ENCODE measurements at places on chromosomes 12 and 14.

DNA sequence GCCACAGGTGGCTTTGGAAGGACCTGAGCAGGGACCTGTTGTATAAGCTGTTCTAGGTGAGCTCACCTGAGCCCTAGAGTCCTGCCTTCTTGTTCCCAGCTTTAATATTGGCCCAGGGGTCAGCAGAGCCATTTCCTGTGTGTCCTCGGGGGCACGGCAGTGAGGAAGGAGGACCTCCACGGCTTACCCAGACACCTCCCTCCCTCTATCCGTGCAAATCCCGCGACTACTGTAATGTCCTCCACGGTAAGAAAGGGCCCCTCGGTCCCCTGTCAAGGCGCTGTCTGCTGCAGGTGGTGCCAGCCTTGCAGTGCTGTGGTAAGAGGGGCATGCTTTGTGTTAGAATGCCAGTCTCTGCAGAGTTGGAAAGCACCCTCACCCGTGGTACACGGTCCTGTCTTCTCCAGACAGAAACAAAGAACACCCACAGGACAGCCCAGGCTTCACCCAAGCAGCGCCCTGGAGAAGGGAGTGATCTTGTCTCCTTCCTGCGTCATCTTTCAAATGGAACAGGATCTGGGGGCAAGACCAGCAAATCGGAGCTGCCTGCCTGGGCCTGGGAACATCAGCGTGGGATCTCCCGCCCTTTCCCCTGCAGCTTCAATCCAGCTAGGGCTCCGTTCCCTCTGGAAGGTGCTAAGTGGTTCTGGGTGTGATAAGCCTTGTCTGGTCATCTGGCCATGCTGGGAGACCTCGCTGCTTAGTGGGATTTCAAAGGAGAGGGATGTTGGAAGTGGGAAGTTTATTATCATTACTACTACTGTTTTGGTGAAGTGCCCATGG is 20.2 kb upstream of the FZD10 start:
- DNase-seq = no peak

- DNase-seq = no peak
These were observed 8.2 kb downstream of the KCNA5 start for GRCh38 chr12:5051913-5052312.

GRCh38 chr14:20734430-20734806 is 11.3 kb upstream of the EDDM3A start:
- no peak for DNase-seq

GRCh38 chr12:54868690-54869089 is 14.4 kb downstream of the MUCL1 start:
- no peak for DNase-seq

DNA sequence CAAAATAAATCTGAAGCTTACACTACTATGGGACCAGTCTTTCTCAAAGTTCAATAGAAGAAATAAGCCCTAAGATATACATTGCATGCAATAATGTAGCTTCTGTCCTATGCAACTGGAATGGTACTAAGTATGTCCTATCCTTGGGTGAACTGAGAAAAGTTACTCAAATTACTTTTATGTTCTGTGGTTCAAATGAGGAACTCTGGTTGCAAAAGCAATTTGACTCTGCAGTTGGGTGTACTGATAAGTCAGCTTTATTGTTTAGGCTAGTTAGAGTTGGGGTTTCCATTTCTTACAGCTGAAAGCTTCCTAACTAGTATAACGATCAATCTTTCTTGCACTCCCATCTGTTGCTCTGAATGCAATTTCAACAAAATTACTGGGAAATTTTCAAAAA is 29.2 kb downstream of the GPR135 start:
- DNase-seq = no peak

DNA sequence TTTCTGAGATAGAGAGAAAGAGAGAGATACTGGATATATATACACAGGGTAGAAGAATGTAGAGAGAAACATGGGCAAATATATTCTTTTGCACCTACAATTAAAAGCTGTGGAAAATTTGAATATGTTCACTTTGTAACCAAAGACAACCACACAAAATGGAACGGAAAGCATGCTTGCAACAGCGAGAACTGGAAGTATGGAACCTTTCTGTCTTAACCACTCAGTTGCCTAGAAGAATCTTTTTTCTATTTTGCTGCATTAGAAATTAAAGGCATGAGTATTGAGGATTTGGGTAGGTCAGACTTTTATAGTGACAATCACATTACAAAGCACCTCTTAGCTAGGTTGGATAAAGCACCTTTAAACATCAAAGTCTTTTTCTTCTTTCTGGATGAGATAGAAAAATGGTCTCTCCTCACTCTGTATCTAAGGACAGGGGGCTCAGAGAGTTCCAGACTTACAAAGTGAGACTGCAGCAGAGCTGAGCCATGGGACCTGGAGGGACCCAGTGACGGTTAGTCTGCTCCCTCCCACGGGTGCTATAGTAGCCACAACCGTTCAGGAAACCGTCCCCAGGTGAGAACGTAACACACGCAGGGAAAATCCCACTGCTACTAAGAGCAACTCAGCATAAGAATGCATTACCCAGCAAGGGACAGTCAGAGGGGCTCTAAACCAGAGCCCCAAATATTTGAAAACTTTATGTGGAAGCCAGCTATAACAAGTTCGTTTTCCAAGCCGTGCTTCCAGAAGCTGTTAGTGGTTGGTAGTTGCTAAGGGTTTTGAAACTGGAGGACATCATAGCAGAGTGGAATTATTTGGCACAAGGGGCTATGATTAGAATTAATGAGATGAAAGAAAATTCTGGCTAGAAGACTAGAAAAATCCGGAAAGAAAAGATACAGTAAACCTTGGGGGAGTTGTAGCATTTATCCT is 97.1 kb downstream of the DAD1 start:
- DNase-seq = peak; percentile 50

DNA sequence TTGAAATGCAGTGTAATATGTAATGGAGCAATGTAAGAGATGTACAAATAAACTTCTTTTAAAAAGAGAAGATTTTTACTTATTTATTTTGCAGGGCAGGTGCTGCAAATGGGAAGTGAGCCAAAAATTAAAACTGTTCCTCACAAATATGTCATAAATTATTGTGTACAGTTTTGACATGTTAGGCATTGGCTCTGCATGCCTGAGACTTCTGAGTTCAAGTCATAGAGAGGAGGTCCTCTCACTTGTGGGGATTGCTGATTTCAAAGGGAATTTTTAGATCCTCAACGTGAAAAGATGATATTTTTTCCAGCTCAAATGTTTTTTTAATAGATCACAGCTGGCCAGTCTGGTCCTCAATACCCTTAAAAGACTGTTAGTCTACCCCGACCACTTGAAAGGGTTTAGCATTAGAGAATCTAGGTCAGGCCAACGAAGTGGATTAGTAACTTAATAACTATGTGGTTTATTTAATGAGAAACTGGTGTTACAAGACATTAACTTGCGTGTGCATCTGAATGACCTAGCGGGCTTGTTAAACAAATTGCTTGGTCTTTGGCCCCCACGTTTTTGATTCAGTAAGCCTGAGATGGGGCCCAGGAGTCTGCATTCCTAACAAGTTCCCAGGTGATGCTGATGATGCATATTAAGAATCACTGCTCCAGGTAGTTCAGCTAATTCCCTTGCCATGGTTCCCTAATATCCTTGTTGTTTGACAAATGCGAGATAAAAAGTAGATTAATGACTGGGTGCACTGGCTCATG is 30.9 kb upstream of the WDR89 start:
- DNase-seq = no peak

GRCh38 chr14:89720741-89721729 is 233.5 kb downstream of the EFCAB11 start:
- peak; percentile 71 for DNase-seq

DNA sequence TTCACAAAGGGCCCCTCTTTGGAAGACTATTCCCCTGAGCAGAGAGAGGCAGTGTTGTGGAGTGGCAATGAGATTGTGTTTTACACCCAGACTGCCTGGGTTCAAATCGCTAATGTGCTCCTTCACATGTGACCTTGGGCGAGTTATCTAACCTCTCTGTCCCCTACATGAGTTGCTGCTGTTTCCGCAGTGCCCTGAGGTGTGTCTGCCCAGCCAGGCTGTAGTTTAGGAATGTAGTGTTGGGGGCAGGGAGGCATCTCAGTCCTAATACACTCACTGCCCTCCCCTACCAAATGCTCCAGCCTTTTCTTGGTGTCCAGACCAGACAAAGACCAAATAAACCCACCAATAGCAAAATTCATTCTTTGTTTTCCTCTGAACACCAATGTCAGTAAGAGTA is 78.6 kb downstream of the SLC24A4 start:
- DNase-seq = no peak

DNA sequence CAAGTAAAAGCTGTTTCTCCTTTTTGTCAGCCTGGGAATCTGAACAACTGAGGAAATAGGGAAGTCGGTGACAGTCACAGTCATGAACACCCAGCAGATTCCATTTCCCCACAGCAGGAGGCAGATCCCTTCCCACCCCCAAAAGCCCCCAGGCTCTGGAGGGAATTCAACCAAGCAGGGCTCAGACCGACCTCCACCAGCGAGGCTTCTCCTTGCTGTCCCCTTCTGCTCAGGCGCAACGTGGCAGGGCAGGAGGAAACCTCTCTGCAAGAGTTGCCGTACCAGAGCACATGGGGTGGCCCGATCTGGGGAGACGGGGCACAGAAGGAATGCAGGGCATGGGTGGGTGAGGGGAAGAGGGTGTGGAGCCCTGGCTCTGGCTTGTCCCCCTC is 319 bp downstream of the GALNT6 start:
- DNase-seq = peak; percentile 30

DNA sequence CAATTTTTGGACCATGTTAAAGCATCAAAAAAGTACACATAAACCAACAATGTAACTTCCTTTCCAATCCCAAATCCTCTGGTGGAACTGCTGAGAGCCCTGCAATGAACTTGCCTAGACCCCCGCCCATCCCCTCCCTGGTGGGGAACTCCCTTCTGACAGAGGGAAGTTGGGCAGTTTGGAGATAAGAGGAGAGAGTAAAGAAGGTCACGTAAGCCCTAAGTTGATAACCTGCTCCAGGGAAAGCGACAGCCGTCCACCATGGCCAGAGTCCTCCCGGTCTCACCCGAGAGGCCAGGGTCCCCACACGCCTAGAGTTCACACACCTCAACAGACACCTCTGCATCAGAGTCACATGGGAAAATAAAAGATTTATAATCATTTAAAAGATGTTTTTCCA is 138.7 kb downstream of the EGLN3 start:
- no peak for DNase-seq

GRCh38 chr12:121184425-121184824 is 25.5 kb upstream of the P2RX4 start:
- no peak for DNase-seq

- no peak for DNase-seq
These were observed 27.8 kb downstream of the SLC25A47 start for GRCh38 chr14:100350986-100351385.

DNA sequence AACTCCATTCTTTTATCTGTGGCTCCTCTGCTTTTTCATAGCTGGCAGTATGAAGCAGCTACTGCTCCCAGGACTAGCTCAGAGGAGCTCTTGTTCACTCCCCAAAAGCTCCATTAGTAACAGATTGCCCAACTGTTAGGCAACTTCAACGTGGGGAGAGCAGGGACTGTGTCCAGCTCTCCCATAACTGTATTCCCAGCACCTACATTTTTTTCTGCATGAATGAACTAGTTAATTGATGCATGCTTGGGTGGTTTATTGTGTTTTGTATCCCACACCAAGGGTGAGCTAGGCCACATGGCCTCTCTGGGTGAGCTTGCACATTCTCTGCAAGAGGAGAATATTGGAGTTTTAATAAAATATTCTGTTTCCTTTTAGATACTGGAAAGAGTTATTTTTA is 15.2 kb downstream of the STON2 start:
- DNase-seq = no peak

GRCh38 chr12:57888409-57889157 is 42.1 kb upstream of the CTDSP2 start:
- DNase-seq = no peak

DNA sequence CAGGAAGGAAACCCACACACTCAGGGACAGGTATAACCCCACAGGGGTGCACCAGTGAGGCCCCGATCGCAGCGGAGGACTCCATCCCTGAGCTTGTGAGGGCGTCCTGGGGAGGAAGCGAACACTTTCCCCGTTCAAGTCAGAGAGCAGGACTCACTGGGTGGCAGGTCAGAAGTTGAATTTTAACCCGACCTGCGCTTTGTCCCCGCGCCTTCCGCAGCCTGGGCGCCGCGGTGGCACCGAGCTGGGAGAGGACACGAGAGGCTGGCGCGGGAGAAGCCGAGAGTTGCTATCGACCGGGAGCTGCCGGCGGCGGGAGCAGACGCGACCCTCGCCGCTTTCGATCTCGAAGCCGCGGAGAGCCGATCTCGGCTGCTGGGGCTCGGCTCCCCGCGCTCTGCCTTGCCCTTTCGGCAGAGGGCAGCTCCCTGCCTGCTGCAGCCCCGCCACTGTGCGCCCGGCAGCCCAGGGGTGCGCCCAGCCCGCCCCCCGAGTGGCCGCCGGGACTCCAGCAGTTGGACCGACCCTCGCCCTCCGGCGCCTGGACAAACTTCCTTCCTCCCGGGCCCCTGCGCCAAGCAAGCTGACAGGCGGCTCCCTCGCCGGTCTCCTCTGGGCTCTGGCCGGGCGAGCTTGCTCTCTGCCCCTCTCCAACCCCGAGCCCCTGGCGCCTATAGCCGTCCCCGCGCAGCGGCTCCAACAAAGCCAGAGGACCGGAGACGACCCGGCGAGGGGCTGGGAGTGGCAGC is 918 bp downstream of the LIN7A start:
- DNase-seq = no peak

DNA sequence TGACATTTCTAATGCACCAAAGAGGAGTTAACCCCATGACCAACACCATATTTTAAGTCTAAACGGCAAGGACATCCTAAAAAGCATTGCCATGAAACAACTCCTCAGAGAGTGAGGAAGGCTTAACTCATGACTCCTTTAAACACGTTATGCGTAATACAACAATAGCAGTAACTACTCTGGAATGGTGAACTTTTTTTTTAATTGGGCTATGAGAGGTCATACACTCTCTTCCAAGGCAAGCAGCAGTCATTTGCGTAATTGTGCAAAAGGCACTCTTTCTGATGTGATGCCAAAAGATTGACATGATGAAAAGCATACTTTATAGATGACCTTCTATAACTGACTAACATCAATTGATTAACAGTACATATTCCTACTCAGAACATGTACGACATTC is 39.4 kb downstream of the RHOJ start:
- no peak for DNase-seq

DNA sequence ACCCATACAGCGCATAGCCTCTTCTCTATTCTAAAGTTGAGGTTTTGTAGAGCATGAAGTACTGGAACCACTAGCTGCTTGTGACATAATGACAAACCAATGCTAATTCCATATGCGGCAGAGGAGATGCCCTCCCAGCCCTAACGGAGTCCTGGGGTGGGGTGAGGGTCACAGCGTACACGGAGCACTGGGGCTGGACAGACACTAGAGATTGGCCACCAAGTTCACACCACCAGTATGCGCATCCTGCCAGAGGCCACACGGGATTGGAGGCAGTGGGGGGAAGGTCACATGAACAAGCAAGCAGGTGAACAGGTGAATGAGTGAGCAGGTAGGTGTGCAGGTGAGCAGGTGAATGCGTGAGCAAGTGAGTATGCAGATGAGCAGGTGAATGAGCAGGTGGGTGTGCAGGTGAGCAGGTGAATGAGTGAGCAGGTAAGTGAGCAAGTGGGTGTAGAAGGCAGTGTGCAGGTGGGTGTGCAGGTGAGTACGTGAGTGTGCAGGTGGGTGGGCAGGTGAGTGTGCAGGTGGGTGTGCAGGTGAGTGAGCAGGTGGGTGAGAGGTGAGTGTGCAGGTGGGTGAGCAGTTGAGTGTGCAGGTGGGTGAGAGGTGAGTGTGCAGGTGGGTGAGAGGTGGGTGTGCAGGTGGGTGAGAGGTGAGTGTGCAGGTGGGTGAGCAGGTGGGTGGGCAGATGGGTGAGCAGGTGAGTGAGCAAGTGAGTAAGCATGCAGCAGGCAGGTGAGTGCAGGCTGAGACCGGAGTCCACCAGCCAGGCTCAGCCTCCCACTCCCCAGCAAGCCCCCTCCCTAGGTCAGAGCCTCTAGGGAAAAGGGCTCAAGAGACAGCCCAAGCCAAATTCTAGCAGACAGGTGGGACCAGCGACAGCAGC is 52.7 kb downstream of the CCDC85C start:
- DNase-seq = no peak
